ENCODE measurements at places on chromosomes 4 and X.
A peak's percentile ranks its signal among the peaks of the same experiment; 100 is the strongest.

DNA sequence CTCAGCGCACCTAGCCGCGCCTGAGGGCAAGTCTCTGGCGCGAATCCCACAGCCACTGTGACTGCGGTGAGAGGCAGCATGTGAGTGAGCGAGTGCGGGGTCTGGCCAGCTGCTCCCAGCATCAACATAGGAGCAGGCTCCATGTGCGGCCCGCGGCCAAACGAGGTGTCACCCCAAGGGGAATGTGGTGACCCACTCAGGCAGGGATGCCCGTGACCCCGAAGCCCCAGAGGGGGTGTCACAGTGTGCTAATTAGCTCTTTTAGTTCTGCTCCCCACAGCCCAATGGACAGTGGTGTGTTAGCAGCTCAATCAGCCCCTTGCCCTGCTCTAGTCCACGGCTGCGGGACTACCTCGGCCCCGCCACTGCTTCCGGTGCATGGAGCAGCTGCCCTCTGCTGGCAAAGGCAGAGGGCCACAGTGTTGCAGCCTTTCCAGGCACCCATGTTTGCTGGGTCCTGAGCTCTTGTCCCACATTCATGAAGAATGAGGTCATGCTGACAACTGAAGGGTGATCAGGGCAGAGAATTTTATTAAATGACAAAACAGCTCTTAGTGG lies 61.4 kb downstream of the AGA start:
- H3K27me3 ChIP-seq, result no peaks in the 10 kb centered on the region
- DNase-seq, result no peak
- H3K36me3 ChIP-seq, result no peaks in the 10 kb centered on the region
- H3K4me3 ChIP-seq, result no peak overlapping the region

- no peak overlapping the region for H3K4me3 ChIP-seq
- H3K4me1 ChIP-seq, result no peaks in the 10 kb centered on the region
- DNase-seq, result no peak
- no peak overlapping the region for H3K27ac ChIP-seq
- H3K36me3 ChIP-seq, result no peaks in the 10 kb centered on the region
- no peaks in the 10 kb centered on the region for H3K27me3 ChIP-seq
Observed at GRCh38 chrX:25175171-25175570, 159.4 kb upstream of the ARX start.

DNA sequence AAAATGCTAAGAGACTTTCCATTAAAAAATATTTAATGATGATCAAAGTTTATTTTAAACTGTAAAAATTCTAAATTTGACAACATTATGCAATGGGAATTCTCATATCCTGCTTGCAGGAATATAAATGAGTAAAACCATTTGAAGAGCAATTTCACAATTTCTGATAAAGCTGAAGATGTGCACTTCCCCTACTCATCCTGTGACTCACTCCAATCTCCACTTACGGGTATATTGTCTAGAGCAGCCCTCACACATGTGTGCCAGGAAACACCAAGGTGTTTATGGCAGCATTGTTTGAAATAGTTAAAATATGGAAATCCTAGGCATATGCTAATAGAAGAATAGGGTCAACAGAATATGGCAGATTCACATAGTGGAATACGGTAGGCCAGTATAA lies 158.4 kb downstream of the PDHA2 start:
- H3K36me3 ChIP-seq, result no peaks in the 10 kb centered on the region
- no peak overlapping the region for H3K4me3 ChIP-seq
- DNase-seq, result no peak
- no peak overlapping the region for H3K27ac ChIP-seq
- H3K27me3 ChIP-seq, result no peaks in the 10 kb centered on the region
- H3K4me1 ChIP-seq, result no peaks in the 10 kb centered on the region

DNA sequence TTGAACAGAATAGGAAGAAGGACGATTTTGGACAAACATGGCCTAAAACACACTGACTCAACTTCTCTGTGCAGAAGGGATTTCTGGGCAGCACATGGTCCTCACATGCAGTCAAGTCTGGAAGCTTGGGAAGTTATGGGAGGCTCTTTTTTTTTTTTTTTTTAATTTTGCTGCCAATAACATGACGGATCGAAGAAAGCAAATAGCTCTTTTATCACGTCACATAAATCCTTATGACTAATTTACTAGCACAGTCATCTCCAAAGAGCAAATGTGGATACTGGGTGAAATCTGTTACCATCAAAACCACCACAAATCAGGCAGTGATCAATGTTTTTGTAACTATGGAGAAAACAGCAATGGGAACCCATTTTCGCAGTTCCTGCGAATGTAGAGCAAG lies 193.3 kb upstream of the FAM9B start:
- DNase-seq, result no peak
- H3K4me1 ChIP-seq, result no peaks in the 10 kb centered on the region
- H3K4me3 ChIP-seq, result no peak overlapping the region
- no peaks in the 10 kb centered on the region for H3K36me3 ChIP-seq

- H3K27me3 ChIP-seq, result no peaks in the 10 kb centered on the region
- H3K4me3 ChIP-seq, result no peak overlapping the region
- H3K4me1 ChIP-seq, result no peaks in the 10 kb centered on the region
- no peak for DNase-seq
- H3K36me3 ChIP-seq, result no peaks in the 10 kb centered on the region
- H3K27ac ChIP-seq, result no peak overlapping the region
Observed at GRCh38 chr4:172068506-172068905, 255.3 kb downstream of the GALNTL6 start.

- H3K4me1 ChIP-seq, result no peaks in the 10 kb centered on the region
- no peaks in the 10 kb centered on the region for H3K27me3 ChIP-seq
- H3K27ac ChIP-seq, result no peak overlapping the region
- no peak for DNase-seq
- no peak overlapping the region for H3K4me3 ChIP-seq
Observed at GRCh38 chrX:132404266-132404665, 84.6 kb downstream of the MBNL3 start.

- H3K27ac ChIP-seq, result no peak overlapping the region
- no peak for DNase-seq
- H3K27me3 ChIP-seq, result no peaks in the 10 kb centered on the region
- H3K4me3 ChIP-seq, result no peak overlapping the region
Observed at GRCh38 chr4:148704291-148704690, 262.1 kb upstream of the NR3C2 start.

- no peak overlapping the region for H3K27ac ChIP-seq
- H3K4me1 ChIP-seq, result no peaks in the 10 kb centered on the region
- DNase-seq, result no peak
- H3K4me3 ChIP-seq, result no peak overlapping the region
Observed at GRCh38 chr4:54746218-54746617, 88.5 kb downstream of the KIT start.

GRCh38 chr4:7384003-7384928 lies 50.5 kb downstream of the PSAPL1 start:
- H3K36me3 ChIP-seq, result no peaks in the 10 kb centered on the region
- H3K4me1 ChIP-seq, result no peaks in the 10 kb centered on the region
- H3K27ac ChIP-seq, result no peak overlapping the region
- peak; percentile 49 for DNase-seq

- no peaks in the 10 kb centered on the region for H3K36me3 ChIP-seq
- no peaks in the 10 kb centered on the region for H3K4me1 ChIP-seq
- H3K27me3 ChIP-seq, result no peaks in the 10 kb centered on the region
- no peak for DNase-seq
Observed at GRCh38 chr4:136992032-136992431, 540.3 kb downstream of the PCDH18 start.

GRCh38 chr4:80086296-80086695 lies 13.3 kb upstream of the ANTXR2 start:
- no peak overlapping the region for H3K27ac ChIP-seq
- no peaks in the 10 kb centered on the region for H3K27me3 ChIP-seq
- no peak overlapping the region for H3K4me3 ChIP-seq
- no peak for DNase-seq
- H3K36me3 ChIP-seq, result no peaks in the 10 kb centered on the region

GRCh38 chr4:1855333-1856070 lies 454 bp downstream of the LETM1 start:
- no peaks in the 10 kb centered on the region for H3K4me1 ChIP-seq
- no peak overlapping the region for H3K27ac ChIP-seq
- no peaks in the 10 kb centered on the region for H3K27me3 ChIP-seq
- H3K36me3 ChIP-seq, result no peaks in the 10 kb centered on the region
- H3K4me3 ChIP-seq, result peak overlapping the region; percentile 74
- DNase-seq, result no peak

DNA sequence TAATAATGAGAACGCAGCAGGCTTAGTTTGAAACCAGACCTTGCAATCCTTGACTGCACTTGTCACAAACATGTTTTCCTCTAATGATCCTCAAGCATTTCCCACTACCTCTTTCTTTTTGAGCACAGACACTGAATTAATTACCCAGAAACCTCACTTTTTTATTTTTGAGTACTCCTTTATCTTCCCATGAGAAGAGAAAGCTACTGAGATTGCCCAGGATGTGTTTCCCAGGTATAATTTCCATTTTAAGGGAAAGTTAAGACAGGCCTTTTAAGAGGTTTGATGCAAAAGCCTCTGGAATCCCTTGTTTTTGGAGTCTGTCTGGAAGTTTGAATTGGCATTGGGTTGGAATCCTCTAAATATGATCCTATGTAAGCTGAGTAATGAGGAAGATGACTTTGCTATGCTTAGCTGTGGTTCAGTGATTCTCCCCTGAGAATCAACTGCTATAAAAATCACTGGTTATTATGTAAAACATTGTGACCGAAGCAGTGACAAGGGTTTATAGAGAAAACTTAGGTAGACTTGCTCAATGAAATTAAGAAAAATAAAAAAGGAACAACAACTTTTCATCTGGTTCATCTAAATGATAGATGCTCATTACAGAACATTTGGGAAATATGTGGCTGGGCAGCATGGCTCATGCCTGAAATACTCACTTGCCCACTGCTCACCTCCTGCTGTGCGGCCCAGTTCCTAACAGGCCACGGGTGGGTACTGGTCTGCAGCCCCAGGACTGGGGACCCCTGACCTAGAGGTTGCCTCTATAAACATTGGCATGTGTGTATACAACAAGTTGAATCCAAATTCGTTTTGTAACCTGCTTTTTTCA lies 10.8 kb upstream of the RHOH start:
- H3K27ac ChIP-seq, result no peak overlapping the region
- no peak for DNase-seq
- no peaks in the 10 kb centered on the region for H3K36me3 ChIP-seq
- no peaks in the 10 kb centered on the region for H3K27me3 ChIP-seq

DNA sequence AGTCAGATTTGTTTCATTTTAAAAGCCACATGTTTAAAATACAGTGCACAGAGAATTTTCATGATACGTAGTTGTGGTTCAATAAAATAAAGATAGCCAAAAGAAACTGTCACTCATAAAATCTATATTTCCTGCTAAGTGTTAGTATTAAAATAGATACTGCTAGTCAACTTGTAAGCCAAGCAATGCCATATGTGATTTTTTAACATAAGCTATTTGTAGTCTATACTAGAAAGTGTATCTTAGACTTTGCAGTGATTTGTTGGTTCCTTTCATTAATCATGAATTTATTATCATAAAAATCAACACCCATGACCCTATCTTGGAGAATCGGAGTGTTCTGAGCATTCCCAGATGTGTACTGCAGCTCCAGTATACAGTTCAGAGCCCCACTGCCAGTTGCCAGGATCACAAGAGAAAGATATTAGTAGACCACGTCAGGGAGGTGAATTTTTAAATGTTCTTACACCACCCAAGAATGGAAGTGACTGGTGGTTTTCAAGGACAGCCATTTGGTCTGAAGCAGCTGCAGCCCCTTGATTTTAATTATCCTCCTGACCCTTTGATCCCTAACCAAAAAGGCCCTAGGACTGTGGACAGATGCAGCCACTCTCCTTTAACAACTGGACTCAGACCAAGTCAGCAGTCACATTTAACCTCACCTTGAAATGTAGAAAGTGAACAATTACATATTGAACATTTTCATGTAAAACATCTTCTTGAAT lies 163.1 kb downstream of the PALLD start:
- H3K27ac ChIP-seq, result no peak overlapping the region
- no peak overlapping the region for H3K4me3 ChIP-seq
- no peaks in the 10 kb centered on the region for H3K36me3 ChIP-seq
- H3K27me3 ChIP-seq, result no peaks in the 10 kb centered on the region
- DNase-seq, result no peak

DNA sequence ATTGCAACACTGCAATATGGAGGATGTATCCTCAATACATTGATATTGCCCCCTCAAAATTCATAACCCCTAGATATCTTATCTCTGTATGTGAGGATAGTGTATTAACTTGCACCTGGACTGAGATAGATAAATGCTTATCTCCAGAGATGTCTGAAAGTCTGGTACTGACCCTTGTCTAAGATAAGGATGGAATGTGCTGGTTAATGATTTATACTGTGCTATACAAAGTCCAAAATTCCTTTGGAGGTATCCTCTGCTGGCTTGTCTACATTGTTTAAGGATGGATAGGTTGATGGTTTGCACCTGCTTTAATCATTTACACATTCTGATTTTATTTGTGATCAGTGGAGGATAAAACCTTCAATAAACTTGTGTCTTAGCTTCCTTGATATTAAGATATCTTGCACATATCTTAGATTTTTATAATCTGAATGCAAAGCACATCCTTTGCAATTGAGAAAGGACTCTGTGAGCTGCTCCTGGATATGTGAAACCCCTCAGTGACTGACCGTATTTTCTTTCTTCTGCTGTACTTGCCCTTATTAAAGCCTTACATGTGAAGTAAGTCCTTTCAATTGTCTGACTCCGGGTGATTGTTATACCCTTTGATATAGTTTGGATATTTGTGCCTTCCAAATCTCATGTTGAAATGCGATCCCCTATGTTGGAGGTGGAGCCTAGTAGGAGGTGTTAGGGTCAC lies 430.3 kb upstream of the MAOA start:
- no peak overlapping the region for H3K27ac ChIP-seq
- H3K4me1 ChIP-seq, result no peaks in the 10 kb centered on the region
- H3K27me3 ChIP-seq, result no peaks in the 10 kb centered on the region

GRCh38 chr4:168538632-168539031 lies 41.8 kb downstream of the PALLD start:
- no peak for DNase-seq
- H3K27me3 ChIP-seq, result no peaks in the 10 kb centered on the region
- H3K36me3 ChIP-seq, result no peaks in the 10 kb centered on the region
- no peak overlapping the region for H3K4me3 ChIP-seq

DNA sequence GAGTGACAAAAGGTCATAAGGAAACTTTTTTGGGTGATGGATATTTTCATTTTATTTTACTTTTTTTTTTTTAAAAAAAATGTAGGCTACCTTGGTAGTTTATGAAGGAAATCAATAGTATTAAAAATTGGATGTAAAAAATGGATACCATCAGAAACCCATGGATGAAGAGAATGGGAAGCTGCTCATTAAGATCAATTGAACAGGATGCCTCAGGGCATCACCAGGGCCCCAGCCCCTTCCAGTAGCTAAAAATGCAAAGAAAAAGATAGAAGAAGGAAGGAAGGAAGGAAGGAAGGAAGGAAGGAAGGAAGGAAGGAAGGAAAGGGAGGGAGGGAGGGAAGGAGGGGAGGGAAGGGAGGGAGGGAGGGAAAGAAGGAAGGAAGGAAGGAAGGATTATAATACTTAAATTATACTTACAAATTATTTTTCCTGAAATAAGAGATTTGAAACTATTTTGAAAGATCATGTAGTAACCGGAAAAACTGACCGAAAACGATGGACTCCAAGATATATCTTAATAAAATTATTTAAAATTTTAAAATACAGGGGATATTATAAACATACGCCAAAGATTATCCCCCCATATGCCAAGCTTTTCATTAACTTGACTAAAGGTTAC lies 24.1 kb downstream of the OSTC start:
- peaks cover 5% of the 10 kb centered on the region for H3K36me3 ChIP-seq
- no peak overlapping the region for H3K27ac ChIP-seq
- H3K4me1 ChIP-seq, result no peaks in the 10 kb centered on the region
